ENCODE measurements at places on chromosomes 4 and X.

GRCh38 chr4:118776157-118776954 lies 59.6 kb downstream of the SEC24D start:
- no peak for DNase-seq

DNA sequence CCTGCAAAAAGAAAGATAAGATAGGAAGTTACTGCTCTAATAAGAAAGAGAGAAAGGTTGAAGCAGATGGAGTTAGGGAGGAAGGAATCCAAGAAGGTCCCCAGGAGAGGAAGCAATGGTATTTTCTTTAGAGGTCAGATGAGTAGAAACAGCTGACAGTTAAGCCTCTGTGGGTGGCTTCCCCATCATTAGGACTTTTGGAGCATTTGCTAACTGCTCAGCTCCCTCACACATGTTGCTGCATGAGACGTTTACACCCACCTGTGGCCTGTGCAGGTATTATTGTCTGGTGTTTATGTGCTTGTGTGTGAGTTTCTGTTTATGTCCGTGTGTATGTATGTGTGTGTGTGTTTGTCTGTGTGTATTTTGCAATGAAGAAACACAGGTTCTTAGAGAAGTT lies 346.8 kb downstream of the RAB28 start:
- no peak for DNase-seq

DNA sequence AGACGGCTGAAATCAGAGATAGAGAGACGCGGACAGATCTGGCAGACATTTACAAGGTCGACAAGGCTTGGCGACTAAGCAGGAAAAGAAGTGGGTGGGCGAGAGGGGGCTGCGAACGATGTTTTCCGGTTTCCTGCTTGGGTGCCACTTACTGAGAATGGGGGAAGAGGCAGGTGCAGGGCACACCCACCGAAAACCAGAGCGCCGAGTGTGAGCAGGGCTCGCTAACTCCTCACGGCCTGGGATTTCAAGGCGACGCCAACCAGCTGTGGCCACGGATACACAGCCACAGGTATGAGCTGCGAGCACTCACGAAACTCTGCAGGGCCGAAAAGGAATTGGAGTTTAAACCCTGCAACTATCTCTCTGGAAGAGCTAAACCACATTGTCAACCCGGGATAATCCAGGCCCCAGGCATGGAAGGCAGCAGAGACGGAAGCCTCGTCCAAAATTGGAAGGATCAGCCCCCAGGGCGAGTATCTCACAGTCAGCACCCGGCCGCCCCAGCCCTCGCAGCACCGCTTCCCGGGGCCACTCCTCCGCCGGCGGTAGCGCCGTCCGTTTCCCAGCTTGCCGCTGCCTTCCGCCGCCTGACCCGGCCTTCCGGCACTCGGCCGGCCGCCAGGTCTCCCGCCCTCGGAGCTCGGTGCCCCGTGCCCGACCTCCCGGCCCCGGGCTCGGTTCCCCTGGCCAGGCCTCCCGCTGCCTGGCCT lies 778 bp downstream of the CASP3 start:
- DNase-seq, result peak; percentile 93

DNA sequence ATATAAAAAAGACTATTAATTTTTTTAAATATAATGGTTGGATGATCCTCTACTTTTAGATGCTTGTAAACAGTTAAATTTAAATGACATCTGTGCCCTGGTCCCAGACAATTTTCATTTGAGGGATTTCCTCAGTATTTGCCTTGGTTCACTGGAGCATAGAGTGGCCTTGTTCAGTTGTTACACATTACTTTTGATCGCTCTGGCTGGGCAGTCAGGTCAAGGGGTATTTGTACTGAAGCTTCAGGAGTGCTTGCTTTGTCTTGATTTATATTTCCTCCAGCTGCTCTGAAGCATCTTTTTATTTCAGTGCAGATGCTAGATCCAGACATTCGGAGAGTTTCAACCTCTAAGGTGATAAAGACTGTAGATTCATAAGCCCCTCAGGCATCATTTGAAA lies 50.0 kb downstream of the COMMD8 start:
- no peak for DNase-seq

- no peak for DNase-seq
Measured at GRCh38 chrX:54045563-54046228, 1.4 kb upstream of the PHF8 start.

- DNase-seq, result no peak
Measured at GRCh38 chr4:98608356-98608755, 50.1 kb downstream of the TSPAN5 start.

- no peak for DNase-seq
Measured at GRCh38 chr4:142781114-142781513, 65.0 kb downstream of the INPP4B start.

DNA sequence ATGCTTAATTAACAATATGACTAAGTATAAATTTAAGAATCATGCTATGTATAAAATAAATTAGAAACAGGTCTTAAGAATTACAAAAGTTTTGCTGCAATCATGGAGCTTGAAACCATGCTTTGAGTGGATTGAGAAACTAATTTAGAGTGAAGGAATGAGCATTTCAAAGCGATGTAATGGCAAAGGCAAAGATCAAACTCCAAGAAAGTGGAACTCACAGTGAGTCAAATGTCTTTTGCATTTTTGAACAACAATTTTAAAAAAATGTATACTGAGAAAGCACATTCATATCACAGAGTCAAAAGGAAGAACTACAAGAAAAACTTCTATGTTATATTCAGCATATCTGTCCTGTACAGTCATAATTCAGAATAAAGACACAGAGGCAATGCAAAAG lies 6.6 kb downstream of the GPRIN3 start:
- DNase-seq, result no peak

GRCh38 chrX:111375747-111376146 lies 36.2 kb downstream of the DCX start:
- DNase-seq, result no peak

DNA sequence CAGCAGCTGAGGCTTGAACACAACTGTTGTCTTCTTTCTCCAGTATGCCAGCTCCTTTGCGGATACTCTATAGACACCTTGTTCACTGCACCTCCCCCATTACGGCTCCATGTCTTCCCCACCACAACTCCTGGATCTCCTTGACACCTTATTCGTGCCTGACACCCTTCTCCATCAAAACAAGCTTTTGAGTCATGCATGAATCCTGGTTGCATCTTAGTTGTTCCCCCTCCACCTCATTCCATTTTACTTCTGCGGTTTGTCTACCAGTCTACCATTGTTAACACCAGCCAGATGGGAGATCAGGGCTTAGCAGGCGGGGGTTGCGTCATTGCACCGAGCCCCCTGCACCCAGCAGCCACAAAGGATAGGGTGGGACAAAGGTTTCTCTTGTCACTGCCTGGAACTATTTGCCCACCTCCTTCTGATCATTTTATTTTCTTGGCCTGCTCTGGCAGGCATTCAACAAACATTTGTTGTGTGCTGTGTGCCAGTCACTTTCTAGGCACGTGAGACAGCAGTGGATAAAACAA lies 2.0 kb upstream of the CDK16 start:
- DNase-seq, result no peak

- DNase-seq, result no peak
Measured at GRCh38 chr4:83964996-83965541, 429.2 kb downstream of the GPAT3 start.

DNA sequence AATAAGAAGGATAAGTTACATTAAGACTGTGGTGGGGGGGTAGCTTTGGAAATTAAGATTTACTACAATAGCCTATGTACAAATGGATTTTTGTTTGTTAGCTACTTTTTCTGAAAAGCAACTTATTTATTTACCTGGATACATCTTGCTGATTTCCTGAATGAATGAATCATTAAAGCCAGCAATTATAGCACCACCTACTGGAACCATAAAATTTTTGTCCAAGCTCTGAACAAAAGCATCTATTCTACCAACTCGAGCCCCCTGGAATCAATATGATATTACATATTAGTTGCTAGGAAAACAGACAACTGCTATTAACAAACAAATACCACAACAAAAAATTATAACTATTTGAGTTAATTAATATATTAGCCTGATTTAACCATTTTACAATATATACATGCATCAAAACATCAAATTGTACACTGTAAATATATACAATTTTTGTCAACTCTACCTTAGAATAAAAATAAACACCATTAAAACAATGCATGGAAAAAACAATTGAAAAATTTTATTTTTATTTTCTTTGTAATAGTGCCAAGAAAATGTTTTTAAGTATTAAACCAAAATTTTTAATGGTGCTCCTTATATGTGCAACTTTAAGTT lies 15.3 kb downstream of the SEPSECS start:
- no peak for DNase-seq

- DNase-seq, result no peak
Measured at GRCh38 chrX:40171513-40172400, 74.0 kb upstream of the BCOR start.

DNA sequence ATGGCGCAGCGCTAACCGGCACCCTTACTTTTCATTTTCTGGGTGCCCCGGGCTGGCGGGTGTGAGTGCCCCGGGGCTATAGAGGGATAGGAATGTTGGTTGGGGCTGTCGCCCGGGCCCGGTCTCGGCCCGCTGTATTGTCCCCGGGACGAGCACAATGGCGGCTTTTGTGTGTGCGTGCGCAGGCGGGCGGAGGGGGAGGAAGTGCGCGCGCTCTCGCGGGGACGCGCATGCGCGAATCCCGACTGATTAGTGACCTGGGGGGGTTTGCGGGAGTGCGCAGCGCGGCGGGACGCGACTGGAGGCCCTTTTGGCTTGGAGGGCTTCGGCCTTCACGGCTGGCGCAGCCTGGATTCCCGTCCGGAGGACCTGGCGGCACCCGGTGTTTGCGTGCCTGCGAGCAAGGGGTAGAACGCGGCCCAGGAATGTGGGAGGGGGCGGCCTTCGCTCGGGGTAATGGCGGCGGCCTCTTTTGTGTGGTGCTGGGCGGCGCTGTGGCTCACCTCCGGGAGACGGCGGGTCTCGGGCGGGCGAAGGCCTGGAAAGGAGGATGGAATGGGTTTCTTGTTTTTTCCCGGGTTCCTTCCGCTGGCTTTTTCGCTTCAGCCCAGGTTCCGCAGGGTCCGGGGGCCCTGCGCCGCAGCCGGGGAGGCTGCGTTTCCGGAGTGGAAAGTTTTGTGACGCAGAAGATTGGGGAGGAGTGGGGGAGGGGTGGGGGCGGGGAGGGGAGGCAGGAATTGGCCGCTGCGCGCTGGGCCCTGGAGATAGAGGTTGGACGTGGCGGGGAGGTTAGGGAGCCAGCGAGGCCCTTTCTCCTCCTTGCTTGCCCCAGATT lies 618 bp downstream of the DDX3X start:
- DNase-seq, result peak; percentile 78

GRCh38 chr4:70759627-70760026 lies 37.9 kb downstream of the RUFY3 start:
- DNase-seq, result no peak

DNA sequence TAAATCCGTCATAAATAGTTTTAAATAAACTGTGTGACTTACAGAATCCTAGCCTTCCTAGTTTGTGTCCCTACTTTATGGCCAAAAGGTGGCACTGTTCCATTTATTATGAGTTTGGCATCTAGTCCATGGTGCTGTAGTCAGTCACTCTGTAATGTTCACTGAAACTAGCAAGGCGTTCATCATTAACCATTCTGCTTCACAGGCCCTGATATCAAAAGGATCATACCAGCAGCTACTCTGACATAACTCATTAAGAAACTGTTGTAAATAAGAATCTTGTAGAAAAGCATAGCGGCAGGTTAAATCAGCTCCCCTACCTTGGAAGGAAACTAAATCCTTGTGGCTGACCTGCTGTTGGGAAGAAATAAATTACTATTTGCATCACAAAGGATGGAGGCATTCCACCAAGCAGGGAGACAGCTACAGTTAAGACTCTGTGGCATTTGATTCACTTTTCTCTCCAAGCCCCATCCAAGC lies 919.6 kb upstream of the DIAPH2 start:
- no peak for DNase-seq

DNA sequence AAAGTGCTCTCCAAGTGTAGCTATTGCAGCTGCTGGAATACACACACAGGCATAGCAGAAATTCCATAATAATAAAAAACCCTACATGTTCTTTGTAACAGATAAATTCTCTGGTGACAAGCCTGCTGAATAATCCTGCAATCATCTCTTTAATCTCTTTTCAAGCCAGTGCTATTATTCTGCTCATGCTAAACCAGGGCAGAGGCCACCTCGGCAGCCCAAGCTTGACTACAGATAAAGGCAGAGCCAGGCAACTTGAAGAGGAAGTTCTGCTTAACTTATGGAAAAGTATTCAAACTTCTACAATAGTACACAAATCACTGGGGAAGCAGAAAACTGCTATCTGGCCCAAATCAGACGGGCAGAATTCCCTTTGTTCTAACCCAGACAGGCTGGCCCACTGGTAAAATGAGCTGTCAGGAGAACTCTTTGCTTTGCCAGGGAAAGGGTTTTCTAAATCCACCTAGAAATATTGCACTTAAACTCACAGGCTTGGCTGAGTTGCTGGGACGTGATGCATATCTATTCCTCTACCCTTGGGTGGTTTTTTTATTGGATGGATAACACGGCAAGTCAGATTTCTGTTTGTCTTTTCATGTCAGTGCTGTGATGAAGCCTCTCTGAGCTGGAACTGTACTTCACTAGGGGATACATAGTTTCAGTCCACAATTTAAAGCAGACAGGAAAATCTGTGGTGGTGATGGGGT lies 70.5 kb downstream of the GATB start:
- DNase-seq, result no peak

DNA sequence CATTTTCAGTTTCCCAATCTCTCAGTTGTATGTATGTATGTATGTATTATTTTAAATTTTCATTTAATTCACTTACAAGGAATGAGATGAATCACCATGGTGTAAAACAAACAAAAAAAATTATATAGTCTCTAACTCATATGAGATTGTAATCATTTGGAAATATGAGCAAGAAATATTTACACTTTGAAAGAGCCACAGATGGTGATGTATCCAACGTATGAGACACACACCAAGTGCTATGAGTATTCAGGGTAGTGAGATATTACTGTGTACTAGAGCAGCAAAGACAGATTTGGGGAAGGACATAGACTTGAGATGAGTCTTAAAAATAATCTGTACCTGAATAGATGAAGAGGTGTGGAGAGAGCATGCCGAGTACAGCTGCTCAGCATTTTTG lies 1154.4 kb downstream of the RAPGEF2 start:
- DNase-seq, result no peak

DNA sequence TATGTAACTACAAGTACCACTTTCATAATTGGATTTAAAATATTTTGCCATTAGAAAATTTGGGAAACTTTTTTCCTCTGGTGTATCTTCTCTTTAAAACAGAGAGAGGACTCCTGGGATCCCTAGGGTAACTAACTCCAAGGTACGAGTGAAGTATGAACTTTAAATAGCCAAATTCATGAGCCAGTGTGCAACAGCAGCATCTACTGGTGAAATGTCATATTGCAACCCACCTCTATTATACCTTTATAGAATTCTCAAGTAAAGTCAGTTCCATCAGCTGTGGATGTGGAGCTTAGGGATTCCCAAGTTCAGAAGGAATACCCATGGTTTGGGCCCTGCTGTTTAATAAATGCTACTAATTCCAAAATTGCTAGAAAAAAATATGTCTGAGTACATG lies 282.7 kb upstream of the TAPT1 start:
- DNase-seq, result no peak

DNA sequence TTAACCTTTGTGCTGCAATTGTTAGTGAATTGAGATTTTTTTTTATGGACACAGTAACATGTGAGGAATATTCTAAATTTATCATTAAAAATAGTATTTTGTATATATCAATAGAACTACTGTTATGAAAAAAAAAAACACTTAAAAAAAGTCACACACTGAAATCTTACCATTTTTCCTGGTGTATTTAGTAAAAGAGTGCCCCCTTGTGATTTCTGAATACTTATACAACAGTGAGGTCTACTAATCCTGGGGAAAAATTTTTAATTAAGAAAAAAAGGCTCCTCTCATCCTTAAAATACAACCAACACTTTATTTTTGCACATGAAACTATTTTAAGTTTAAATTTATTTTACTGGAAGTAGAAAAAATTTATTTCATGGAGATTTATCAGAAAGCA lies 56.4 kb upstream of the SPOCK3 start:
- no peak for DNase-seq
